ENCODE measurements at places on chromosomes 11 and 22.
A peak's percentile ranks its signal among the peaks of the same experiment; 100 is the strongest.

- DNase-seq: no peak
These were observed 160.9 kb downstream of the TBC1D22A start for GRCh38 chr22:46923394-46923793.

DNA sequence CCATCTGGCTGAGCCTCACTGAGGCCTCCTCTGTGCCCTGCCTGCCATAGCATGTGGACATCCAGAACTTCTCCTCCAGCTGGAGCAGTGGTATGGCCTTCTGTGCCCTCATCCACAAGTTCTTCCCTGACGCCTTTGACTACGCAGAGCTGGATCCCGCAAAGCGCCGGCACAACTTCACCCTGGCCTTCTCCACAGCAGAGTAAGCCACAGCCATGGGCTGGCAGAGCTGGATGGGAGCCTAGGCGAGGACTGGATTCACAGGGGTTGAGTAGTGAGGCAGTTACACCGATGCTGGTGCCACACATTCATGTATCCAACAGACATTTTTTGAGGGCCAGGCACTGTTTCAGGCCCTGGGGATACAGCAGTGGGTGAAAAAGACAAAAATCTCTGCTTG, 9.1 kb downstream of the SMTNL1 start:
- no peak for DNase-seq

DNA sequence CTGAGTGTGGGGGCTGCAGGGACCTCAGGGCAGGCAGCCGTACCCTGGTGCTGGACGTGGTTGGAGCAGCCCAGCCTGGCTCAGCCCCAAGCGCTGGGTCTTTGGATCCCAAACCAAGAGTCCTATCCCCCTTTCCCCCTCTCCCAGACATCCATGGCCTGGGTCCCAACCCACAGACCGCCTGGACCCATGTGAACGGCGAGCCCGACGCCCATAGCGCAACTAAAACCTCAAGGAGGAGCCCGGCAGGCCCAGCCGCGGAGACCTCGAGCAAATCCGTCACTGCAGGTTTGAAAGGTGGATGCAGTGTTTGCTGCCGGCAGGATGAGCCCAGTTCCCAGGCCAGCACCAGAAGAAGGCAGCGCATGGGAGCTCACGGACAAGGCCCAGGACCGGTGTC, 337.0 kb downstream of the BRD1 start:
- no peak for DNase-seq

DNA sequence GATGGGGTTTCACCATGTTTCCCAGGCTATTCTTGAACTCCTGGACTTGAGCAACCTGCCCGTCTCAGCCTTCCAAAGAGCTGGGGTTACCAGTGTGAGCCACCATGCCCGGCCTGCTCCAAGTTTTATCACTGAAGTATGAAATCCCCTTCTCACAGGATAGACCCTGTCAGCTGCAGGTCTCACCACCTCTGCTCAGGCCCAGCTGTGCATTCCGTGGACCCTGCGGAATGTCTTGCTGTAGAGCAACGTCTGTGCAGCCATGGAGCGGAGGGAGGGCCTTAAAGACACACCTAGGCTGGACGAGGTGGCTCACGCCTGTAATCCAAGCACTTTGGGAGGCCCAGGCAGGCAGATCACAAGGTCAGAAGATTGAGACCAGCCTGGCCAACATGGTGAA, 625.4 kb downstream of the BRD1 start:
- no peak for DNase-seq

DNA sequence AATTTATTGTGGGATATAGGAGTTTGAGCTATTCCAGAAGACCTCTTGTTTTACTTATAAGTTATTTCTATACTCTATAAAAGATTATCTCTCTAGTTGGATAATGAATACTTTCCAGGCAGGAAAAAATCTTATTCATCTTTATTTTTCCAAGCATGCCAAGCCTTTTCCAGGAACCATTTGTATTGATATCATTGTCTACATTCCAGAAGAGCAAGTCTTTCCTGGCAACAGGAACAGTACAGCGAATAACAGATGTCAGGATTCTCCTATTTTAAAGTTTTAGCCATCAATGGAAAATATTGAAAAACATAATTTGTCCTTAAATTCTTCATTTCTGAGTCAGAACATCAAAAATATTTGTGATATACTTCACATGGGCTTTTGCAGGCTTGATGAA, 5.2 kb upstream of the NXPE1 start:
- DNase-seq: no peak

DNA sequence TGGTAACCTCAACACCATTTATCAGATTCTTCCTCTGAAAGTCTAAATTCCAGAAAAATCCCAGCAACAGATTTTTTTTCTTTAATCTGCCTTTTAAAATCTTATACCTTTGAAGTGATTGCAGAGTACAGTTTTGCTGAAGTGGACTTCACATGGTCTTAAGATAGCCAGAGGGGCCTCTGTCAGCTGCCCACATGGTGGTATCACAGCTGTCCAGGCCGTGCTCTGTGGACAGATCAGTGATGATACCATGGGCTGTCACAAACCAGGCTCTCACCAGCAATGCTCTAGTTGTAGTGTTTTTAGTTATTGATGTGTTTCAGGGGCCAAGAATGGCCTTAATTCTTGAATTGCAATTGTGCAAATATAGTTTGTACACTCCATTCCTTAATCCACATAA, 44.0 kb downstream of the PARVA start:
- DNase-seq: no peak

DNA sequence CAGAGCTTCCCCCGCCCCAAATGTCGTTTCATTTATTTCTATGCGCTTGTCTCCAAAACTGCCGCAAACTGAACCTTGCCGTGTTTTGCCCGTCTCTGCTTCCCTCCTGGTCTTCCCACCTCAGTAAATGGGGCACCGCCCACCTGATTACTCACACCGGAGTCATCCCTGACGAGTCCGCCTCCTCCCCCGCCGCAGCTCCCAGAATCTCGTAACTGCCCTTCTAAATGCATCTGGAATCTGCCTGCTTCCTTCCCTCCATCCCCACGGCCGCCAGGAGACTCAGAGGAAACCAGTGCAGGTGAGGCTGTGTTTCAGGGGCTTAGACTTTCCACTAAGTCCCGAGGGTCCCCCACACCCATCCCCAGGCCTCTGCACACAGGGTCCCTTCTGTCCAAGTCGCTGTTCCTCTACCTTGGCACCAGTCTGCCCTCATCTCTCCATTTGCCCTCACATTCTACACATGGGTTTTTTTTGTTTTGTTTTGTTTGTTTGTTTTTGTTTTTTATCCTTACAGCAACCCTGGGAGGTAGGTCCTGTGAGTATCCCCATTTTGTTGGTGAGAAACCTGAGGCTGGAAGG, 62.6 kb upstream of the PHF21B start:
- DNase-seq: no peak

- DNase-seq: no peak
These were observed 588.9 kb upstream of the CADM1 start for GRCh38 chr11:116093065-116093464.

DNA sequence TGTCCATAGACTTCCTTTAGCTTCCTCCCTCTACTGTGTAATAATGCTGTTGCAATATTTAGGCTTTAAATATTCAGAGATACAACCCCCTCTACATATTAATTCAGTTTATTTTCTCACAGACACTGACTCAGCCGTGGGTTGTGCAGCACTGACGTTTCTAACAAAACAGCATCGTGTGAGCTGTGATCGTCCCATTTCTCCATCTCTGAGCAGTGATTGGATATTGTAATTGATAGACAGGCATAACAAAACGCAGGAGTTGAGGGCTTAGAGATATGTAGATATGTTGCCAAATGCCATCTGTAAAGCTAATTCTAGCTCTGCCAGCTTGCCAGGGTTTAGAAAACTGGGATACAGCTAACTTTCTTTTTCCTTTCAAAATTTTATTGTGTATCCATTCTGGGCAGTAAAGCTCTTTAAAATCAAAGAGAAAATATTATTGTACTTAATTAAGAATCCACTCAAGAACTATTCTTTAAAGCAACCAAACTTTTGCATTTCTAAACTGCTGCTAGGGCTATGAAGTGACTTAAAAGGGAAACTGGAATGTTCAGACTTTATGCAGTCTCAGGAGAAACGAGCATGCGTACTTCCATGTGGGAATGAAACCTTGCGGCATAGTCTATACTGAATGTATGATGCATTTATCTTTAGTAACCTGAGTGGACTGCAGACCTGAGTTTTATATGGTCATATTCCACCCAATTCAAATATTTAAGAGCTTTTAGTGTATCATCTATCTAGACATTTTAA, 22.7 kb downstream of the BTBD10 start:
- DNase-seq: no peak

DNA sequence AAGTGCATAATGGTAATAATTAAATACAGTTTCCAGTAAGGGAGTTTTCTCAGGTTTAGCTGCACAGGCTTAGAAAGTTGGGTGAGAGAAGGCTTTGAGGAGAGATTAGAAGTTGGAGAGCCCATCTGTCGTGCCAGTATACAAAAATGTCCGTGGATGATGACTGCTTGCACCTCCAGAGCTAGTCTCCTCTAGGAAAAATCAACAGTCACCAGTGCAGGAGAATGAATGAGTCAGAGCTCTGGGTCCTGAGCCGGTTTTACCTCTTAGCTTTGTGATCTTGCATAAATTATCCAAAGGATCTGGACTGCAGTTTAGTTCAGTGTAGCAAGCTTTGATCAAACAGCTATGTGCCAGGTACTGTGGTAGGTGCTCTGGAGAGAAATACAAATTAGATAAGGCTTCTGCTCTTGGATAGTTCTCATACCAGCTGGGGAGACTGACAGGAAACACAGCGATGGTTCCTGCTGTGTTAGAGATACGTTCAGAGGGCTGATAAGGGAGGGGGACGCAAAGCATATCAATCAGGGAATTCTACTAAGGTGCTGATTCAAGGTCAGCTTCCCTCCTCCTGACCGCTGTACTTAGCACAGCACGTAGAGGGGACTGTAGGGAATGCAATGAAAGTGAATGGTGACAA, 125.9 kb downstream of the TEAD1 start:
- DNase-seq: no peak

GRCh38 chr22:29663180-29663821, 56.5 kb upstream of the CABP7 start:
- DNase-seq: peak; percentile 31

- no peak for DNase-seq
These were observed 4.1 kb downstream of the RFPL2 start for GRCh38 chr22:32200752-32201151.

DNA sequence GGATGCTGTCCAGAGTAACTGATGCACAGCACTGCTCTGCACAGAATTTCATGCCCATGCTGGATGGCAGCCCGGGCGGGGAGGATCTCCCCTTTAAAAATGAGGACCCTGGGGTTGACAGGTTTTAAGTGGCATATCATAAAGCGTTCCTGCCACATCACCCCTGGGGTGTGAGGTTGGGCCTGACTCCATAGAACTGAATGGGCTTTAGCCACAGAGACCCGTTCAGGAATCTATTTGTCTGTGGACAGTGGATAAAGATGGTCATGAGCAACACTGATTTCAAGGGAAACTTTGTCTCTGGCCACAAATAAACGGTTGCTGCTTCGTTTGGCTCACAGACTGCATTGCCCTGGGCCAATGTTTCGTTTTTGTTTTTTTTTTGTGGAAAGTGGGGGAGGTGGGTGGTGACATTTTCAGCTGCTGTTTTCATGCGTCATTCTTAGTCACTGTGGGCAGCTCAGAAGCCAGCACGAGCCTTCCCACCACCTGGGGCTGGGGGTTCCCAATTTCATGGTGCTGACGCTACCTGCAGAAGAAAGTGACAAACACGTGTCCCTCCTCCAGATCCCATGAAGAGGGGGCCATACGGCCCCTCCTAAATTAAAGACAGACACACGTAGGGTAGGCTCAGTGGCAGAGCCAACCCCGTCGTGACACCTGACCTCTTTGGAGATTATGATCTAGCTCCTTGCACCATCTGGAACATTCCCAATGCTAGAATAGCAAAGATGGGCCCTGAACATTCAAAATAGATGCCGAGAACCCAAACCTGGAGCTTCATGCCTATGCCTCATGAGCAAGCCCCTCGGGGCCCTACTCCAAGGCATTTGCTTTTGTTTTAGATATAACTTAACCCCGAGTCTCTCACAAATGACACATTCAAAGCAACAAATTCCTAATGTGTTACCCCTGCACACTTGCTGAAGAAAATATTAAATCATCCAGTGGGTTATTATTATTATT, 54.8 kb upstream of the PHF21B start:
- DNase-seq: no peak

- DNase-seq: peak; percentile 66
These were observed 150.0 kb upstream of the BLID start for GRCh38 chr11:122265981-122266380.

GRCh38 chr11:414318-414857, 411 bp downstream of the SIGIRR start:
- DNase-seq: no peak

GRCh38 chr11:70885281-70886231, 366.8 kb downstream of the SHANK2 start:
- DNase-seq: no peak

DNA sequence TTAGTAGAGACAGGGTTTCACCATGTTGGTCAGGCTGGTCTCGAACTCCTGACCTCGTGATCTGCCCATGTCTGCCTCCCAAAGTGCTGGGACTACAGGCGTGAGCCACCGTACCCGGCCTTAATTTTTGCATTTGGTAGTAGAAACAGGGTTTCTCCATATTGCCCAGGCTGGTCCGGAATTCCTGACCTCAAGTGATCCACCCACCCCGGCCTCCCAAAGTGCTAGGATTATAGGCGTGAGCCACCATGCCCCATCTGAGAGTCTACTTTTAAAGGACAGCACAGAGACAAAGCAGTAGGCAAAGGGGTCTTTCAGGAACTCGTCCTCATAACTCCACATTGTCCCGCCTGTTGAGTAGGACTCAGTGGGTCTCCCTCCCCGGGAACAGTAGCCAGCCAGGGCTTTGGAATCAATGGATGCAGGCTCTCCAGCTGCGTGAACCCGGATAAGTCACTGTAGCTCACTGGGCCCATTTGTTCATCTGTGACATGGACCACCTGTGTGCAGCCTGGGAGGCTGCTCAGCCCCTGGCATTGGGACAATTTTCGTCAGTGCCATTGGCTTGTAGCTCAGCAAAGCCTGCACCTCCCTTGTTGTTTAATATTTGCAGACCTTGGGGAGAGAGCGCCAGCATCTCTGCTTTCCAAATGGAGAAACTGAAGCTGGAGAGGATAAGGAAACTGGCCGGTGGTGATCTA, 86.1 kb downstream of the ARHGAP8 start:
- DNase-seq: no peak

- no peak for DNase-seq
These were observed 59.5 kb upstream of the SEZ6L start for GRCh38 chr22:26109686-26110315.

GRCh38 chr11:125092669-125093068, 18.8 kb downstream of the TMEM218 start:
- DNase-seq: no peak

- no peak for DNase-seq
These were observed 27.9 kb downstream of the GNAZ start for GRCh38 chr22:23098230-23098705.

GRCh38 chr11:103928040-103928801, 108.2 kb upstream of the DDI1 start:
- no peak for DNase-seq
